ENCODE measurements at places on chromosomes 2 and 18.

GRCh38 chr18:78996741-78997490, 17.3 kb downstream of the SALL3 start:
- no peak for DNase-seq

GRCh38 chr2:213247566-213247965, 36.7 kb upstream of the SPAG16 start:
- DNase-seq: no peak

DNA sequence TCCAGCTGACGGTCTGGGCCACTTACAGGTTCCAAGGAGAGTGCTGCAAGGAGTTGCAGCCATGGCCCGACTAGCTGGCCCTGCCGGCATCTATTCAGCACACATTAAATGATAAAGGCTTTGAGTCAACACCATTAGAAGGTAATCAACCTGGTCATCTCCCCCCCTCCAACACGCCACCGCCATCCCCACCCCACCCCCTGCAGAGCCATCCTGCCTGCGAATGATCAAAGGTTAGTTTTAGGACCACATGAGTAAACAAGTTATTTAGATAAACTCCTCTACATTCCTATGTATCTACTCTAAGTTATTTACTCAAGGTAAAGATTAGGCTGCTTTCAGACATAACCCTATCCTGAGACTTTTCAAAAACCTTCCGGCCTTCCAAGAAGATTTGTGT, 349.3 kb upstream of the SLC39A10 start:
- no peak for DNase-seq

DNA sequence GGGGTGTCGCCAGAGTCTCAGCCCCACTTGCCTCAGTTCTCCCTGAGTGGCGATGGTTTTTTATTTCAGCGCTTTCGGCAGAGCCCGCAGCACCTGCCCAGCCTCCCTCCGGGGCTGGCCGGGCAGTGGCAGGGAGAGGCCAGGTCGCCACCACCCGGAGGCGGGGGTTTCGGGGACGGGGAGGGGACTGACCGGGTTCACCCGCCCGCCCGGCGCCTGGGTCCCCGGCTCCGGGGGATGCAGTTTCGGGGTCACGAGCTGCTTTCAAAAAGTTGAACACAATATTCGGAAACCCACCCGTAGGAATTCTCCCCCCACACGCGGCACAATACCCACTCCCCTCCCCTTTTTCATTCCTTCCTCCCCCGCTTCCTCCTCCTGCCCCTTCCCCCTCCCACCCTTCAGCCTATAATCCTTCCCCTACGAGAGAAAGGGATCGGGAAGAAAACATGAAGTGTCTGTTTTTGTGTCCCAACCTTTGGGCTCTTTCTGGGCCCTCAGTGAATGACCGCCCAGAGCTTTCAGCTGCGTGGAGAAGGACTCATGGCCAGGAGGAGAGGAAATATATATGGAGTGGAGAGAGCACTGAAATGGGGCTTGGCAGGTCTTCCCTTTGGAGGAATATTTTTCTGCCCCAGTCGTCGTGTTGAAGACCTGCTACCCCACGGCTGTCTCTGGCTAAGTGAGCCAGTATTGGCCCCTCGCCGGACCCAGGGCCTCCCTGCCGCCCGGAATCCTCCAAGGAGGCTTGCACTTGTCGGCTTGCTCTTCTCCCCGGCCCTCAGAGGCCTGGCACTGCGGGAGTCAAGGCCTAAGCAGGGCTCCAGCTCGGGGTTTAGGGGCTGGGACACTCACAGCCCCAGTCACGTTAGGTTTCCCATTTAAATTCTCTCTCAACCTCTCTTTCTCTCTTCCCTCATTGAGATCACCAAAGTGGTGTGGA, 2.1 kb upstream of the SIX3 start:
- DNase-seq: no peak

- no peak for DNase-seq
Observed at GRCh38 chr2:174014011-174014698, 49.0 kb upstream of the SP3 start.

DNA sequence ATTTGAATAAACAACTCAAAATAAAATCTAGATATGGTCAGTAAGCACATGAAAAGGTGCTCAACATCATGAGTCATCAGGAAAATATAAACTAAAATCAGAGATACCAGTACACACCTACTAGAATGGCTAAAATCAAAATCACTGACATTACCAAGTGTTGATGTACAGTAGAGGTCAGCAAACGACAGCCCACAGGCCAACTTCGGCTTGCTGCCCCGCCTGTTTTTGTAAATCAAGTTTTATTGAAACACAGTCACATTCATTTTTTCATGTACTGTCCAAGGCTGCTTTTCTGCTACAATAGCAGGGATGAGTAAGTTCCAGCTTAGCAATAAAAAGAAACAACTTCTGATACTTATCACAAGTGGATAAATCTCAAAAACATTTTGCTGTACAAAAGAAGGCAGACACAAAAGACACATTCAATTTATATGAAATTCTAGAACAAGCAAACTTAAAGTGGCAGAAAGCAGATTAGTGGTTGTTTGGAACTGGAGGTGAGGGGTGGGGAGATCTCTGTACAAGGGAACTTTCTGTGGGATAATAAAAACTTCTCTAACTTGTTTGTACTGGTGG, 32.1 kb downstream of the TRAK2 start:
- DNase-seq: no peak
